ENCODE measurements at places on chromosomes 3 and 15. TPM values are rescaled to one million over a fixed set of nuclear protein-coding genes. Genes with fewer than 3 reads are reported as not detected.

Gene TRAT1
- not detected for total RNA-seq

Gene NR1D2
- 5.8 TPM for total RNA-seq

Gene PLSCR5
- not detected for total RNA-seq

Gene PRKCD
- total RNA-seq, result 28.6 TPM

Gene GTF2E1
- total RNA-seq, result 17.0 TPM

Gene SPESP1
- not detected for total RNA-seq

Gene MOBP
- 0.06 TPM for total RNA-seq

Gene LAMB2
- 109 TPM for total RNA-seq

Gene ATP8B4
- 0.69 TPM for total RNA-seq

Gene MYO5A
- 19.5 TPM for total RNA-seq

Gene PLOD2
- 98.2 TPM for total RNA-seq

Gene SNTN
- total RNA-seq, result not detected

Gene ASB14
- not detected for total RNA-seq

Gene TBCCD1
- total RNA-seq, result 5.6 TPM

Gene DNASE1L3
- not detected for total RNA-seq

Gene GPR62
- not detected for total RNA-seq

Gene SYNPR
- total RNA-seq, result not detected

Gene CMTM8
- total RNA-seq, result 10.5 TPM

Gene AQP9
- total RNA-seq, result not detected

Gene ACP3
- not detected for total RNA-seq

Gene TMEM40
- 0.08 TPM for total RNA-seq

Gene GPR15
- total RNA-seq, result not detected

Gene BCHE
- total RNA-seq, result 0.83 TPM

Gene TXNRD3
- 6.5 TPM for total RNA-seq

Gene LRRC15
- 0.10 TPM for total RNA-seq

Gene OR5K3
- not detected for total RNA-seq

Gene CLEC3B
- not detected for total RNA-seq

Gene ANAPC13
- total RNA-seq, result 43.6 TPM

Gene ATP13A5
- total RNA-seq, result not detected

Gene DNAH12
- 0.03 TPM for total RNA-seq

Gene RPN1
- 180 TPM for total RNA-seq

Gene IMPG2
- not detected for total RNA-seq

Gene FBLN2
- 3.6 TPM for total RNA-seq

Gene CPN2
- not detected for total RNA-seq

Gene ADPGK
- 78.5 TPM for total RNA-seq

Gene HEXA
- total RNA-seq, result 158 TPM

Gene C3orf62
- total RNA-seq, result 1.9 TPM

Gene ST3GAL6
- total RNA-seq, result 1.2 TPM

Gene IL20RB
- 0.91 TPM for total RNA-seq

All from A549 treated with CORT108297 at 1 μM for 4 hours (cell line).